ENCODE measurements at places on chromosomes 6 and 20.

- DNase-seq, result peak; percentile 99
Observed at GRCh38 chr6:111985202-111985731, 68.6 kb upstream of the CCN6 start.

DNA sequence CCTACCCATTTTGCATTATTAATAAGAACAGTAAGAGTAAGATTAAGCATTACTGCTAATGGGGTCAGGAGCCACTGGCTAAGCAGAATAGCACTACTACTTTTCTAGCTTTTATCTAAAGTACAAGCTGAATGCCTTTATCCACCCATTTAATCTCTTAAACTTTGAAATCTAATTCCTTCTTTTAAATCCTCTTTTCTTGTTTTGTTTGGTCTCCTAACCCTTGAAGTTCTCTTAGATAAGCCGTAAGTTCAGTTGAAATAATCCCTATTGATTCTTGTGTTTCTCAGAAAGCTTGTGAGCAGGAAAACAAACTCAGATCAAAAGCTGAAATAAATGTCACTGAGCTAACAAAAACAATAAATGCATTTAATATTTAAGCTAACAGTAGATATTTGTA, 380.2 kb downstream of the TBC1D32 start:
- DNase-seq, result no peak

- no peak for DNase-seq
Observed at GRCh38 chr20:10542442-10542841, 107.3 kb downstream of the SLX4IP start.

DNA sequence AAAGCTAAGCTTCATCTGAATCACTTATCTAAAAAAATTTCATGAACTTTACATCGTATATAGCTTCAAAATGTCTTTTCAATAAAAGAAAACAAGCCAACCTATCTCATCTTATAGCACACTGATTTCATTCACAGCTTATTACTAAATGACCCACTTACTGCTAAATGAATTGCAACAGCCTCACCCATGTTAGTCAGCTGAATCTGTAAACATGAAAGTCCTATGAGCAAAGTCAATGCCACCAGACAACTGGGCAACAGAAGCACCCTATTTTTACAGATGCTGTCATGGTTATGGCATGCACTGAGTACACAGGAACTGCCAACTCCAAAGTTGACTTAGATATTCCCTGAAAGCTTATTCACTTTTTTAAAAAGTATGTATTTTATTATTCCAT, 41.2 kb upstream of the DST start:
- DNase-seq, result peak; percentile 90

- DNase-seq, result no peak
Observed at GRCh38 chr6:136435101-136435500, 115.1 kb downstream of the MAP7 start.

GRCh38 chr6:88636871-88637270, 326.5 kb downstream of the RNGTT start:
- no peak for DNase-seq
